ENCODE measurements at places on chromosomes 2 and 18.
A peak's percentile ranks its signal among the peaks of the same experiment; 100 is the strongest.

DNA sequence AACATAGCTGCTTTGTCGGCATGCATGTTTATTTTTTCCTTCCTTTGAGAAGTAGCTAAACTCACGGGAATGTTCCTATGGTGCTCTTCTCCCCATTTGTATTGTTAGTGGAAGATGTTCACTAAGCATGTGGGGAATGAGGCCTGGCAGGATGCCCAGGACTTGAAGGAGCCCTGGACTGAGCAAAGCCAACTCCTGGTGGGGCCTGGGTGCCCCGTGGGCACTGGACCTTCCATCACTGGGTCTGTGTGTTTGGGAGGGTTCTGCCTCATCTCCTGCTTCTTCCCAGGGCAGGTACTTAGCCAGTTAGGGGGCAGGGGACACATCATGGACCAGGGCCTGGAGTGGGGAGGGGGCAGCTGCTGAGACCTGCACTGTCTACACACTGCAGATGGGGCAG lies 49.3 kb downstream of the ACAA2 start:
- peak; percentile 23 for DNase-seq

DNA sequence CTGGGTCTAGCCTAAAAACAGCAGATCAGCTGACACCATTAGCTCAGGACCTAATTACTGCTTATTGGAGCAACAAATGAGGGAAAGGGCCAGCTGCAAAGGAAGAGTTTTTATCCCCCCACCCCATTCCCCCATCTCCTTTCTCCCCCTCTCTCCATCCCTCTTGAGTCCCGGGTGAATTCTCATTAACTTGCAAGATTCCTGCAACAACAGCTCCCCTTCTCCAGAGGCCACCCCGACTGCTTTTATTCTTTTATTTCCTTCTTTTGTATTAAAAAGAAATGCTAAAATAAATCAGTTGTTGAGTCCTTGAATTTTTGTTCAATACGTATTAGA lies 473 bp upstream of the NOL4 start:
- DNase-seq = no peak

- no peak for DNase-seq
Measured at GRCh38 chr2:207230261-207231105, 64.7 kb upstream of the KLF7 start.

- DNase-seq = no peak
Measured at GRCh38 chr2:149000158-149000938, 38.2 kb upstream of the LYPD6B start.

GRCh38 chr2:136376798-136377211 lies 258.9 kb upstream of the CXCR4 start:
- DNase-seq = no peak

- peak; percentile 34 for DNase-seq
Measured at GRCh38 chr2:127228102-127228501, 8.0 kb upstream of the CYP27C1 start.

DNA sequence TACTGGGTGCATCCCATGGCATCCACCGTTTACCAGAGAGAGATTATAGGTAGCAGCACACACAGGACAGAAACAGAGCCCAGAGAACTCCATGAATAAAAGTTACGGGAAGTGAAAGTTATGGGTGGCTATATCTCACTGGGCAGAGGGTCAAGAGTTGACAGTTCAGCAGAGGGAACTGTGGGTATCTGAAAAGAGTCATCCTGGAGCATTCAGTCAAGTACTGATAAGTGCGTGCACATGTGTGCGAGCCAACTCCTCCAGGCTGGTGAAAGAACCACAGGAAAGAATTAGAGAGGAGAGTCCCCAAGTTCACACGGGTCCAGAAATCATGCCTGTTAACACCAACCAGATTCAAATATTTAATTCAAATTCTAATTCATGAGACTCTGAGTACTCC lies 1588.2 kb downstream of the LRP1B start:
- no peak for DNase-seq

GRCh38 chr2:126494593-126494992 lies 161.4 kb upstream of the GYPC start:
- DNase-seq = no peak

DNA sequence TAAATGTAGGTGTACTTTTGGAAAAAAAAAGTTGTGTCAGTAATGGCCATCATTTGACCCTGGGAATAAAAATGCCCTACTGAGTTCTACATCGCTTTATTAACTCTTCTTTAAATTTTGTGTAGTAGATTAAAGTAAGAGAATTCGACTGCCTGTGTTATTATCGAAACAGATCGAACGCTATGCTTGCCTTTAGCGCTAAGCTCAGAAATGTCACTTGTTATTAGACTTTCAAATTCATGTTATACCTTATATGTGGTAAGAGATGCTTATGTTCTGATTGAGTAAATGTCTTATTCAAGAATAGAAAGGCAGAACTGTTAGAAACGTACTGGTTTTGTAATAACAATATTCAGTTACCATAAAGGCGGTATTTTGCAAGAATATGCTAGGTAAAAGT lies 1.4 kb downstream of the UGP2 start:
- DNase-seq = no peak

Measured in stomach (tissue), 19 donors.